ENCODE measurements at places on chromosomes 1 and 21.

DNA sequence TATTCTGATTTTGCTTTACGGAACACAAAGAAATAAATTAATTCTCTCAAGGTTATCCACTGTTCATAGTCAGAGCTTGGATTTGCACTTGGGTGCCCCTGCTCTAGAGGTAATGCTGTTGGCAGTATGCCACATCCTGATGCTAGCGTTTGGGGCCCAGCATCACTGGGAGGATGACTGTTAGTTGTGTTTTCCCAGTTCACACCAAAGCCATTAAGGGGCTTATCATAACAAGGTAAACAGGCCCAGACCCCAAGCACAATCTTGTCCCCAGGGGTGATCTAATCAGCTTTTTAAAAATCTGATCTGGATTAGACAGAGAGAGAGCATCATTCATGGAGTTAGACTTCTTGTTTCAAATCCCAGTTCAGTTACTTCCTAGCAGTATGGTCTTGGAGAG, 60.2 kb upstream of the PBX1 start:
- no peak for DNase-seq

DNA sequence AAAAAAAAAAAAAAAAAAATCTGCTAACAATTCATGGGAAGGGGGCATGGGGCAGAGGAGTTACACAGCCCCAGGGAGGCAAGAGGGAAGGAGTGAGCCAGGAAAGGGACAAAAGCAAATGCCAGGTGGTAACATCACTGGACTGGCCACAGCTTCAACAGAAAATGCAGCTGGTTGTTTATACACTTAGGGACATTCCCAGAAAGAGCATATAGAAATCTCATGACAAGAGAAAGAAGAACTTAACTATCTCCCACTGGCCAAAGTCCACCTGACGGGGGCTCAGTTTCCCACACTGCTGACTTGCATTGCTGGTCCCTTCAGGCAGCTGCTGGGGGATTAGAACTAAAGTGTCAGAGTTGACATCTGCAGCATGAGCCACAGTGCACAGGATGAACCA, 14.8 kb downstream of the IL12RB2 start:
- no peak for DNase-seq

DNA sequence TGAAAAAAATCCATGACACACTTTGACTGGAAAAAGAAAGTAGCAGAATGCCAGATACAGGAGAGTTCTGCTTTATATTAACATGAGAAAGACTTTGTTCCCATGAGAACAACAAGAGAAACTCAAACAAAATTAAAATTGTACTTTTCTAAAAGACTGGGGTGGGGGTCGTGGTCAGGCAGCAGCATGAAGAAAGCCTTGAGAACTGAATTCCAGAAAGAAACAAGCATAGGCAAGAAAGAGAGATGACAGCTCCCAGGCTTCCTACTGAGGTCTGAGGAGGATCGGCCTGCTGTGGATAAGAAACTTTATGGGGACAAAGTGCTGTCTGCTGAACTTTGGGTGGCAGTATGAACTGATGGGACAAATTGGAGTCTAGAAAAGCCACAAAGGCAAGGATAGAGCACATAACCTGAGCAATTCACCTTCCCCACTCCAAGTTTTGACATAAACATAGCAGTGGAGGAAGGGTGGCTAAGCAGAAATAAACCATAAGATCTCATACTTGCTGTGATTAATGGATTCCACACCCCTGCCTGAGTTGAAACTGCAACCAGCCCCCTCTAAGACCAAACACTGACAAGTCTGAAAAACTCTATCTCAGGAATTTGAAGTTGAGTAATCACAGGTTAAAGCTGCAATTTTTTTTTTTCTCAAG, 43.7 kb downstream of the COL6A1 start:
- DNase-seq: no peak

GRCh38 chr1:59285691-59286090, 11.2 kb upstream of the FGGY start:
- no peak for DNase-seq

GRCh38 chr1:5481889-5482288, 510.3 kb downstream of the NPHP4 start:
- no peak for DNase-seq

DNA sequence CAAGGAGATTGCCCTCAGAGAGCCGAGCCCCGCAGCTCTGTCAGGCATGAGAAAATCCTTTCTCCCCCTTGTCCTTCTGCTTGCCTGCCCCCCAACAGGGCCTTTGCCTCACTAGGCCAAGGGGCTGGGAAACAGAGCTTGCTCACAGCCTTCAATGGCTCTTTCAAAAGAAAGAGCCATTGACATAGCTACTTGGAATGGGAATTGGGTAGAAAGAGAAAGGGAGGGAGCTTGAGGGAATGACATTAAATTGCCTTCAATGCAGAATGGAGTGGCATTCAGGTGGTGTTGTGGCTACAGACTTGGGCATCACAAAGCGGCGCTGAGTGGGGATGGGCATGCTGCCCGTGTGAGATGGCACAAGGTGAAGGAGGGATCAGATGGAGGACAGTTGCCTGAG, 13.2 kb downstream of the SYT11 start:
- DNase-seq: no peak

GRCh38 chr1:60622486-60622885, 459.9 kb upstream of the NFIA start:
- DNase-seq: no peak

GRCh38 chr1:12514590-12514989, 103.4 kb downstream of the DHRS3 start:
- no peak for DNase-seq

- no peak for DNase-seq
Measured at GRCh38 chr1:28602536-28603439, 10.7 kb downstream of the RAB42 start.

DNA sequence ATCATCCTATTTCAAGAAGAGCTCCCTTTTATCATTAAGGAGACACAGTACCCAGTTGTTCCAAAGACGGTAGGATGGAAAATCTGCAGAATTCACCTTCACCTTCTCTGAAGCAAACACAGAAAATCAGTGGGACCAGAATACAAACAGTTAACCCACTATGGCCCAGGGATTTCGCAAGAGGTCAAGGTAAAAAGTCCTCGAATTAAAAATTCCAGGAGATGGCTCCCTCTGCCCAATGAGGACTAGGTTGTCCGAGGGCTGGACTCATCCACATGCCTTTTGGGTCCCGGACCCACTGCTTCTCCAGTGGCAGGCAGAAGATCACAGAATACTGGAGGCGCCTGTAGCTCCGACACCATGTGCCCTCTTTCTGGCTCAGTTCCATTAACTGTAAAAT, 42.9 kb downstream of the RCAN1 start:
- no peak for DNase-seq

- no peak for DNase-seq
Measured at GRCh38 chr1:182794676-182795201, 5.2 kb downstream of the NPL start.

- DNase-seq: no peak
Measured at GRCh38 chr1:47785561-47786271, 211.5 kb downstream of the TRABD2B start.

- no peak for DNase-seq
Measured at GRCh38 chr1:59554011-59554663, 257.2 kb downstream of the FGGY start.

DNA sequence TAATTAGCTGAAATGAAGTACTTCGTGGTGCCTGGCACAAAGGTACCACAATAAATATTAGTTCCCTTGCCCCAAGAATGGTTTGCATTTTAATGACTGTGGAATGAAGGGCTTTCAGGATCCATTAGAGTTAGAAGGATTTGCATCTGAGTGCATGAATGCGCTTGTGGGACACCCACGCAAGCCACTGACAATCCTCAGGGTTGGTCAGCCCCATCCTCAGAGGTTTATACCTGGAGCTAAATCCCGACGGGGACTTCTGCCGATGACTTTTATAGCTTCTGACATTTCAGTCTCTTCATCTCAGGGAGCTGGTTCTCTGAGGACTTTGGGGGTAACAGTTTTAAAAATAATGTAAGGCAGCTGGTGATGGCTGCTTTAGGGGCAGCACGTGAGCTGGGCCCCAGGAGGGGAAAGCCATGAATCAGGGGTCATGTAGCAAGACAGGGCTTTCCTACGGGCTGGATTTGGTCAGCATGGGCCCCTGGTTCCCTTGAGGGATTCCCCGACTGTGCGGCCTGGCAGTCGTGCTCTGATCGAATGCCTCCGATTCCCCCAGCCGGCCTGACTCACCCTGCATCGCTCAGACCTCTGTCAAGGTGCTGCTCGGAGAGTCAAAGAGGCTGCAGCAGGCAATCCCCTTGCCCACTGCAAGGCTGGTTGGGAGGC, 20.8 kb upstream of the IL10 start:
- no peak for DNase-seq

DNA sequence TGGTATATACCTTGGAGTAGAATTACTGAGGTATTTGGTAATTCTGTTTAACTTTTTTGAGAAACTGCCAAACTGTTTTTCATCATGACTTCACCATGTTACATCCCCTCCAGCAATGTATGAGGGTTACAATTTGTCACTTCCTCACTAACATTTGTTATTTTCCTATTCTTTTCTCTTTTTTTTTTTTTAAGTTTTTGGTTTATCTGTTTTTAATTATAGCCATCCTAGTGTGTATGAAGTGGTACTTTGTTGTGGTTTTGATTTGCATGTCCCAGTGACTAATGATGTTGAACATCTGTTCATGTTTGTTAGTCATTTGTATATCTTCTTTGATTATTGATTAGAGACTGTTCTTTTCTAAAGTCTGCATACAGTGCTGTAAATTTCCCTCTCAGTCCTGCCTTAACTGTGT, 147.3 kb downstream of the HS2ST1 start:
- DNase-seq: no peak

- DNase-seq: no peak
Measured at GRCh38 chr1:227922501-227923352, 25.0 kb downstream of the WNT9A start.

GRCh38 chr1:150788946-150789345, 19.1 kb downstream of the CTSK start:
- no peak for DNase-seq

- DNase-seq: no peak
Measured at GRCh38 chr1:86507935-86508582, 38.8 kb upstream of the CLCA4 start.

- no peak for DNase-seq
Measured at GRCh38 chr1:66552287-66552686, 18.3 kb downstream of the SGIP1 start.

GRCh38 chr21:18350216-18350615, 53.4 kb downstream of the TMPRSS15 start:
- no peak for DNase-seq

GRCh38 chr1:10614377-10615225, 139.9 kb downstream of the PEX14 start:
- no peak for DNase-seq

- DNase-seq: no peak
Measured at GRCh38 chr1:239765163-239765562, 326.5 kb upstream of the FMN2 start.

- DNase-seq: peak; percentile 52
Measured at GRCh38 chr1:44036409-44037139, 5.3 kb upstream of the SLC6A9 start.

GRCh38 chr1:66217021-66217420, 316.9 kb upstream of the SGIP1 start:
- no peak for DNase-seq

DNA sequence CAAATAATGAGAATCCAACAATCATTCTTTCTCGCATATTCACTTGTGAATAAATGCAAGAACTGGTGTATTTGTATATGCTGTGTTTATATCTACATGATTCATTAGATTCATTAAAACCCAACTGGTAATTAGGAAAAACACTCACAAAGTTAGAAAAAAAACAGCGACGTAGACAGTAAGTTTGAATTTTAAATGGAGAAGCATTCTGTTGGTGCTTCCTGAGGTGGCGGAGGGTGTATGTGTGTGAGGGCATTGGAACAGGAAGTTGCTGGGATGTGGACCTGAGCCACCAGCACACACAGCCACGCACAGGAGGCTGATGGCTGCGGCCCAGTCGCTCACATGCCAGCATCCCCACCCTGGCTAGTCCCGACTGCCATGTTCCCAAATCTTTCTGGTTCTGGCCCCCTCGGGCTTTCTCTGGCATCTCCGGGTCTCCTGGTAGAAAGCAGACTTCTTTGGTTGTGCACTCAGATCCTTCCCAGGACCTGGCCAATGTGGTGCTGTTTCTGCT, 121.6 kb upstream of the IRF2BP2 start:
- DNase-seq: no peak

GRCh38 chr1:206420471-206420870, 49.8 kb upstream of the IKBKE start:
- no peak for DNase-seq

DNA sequence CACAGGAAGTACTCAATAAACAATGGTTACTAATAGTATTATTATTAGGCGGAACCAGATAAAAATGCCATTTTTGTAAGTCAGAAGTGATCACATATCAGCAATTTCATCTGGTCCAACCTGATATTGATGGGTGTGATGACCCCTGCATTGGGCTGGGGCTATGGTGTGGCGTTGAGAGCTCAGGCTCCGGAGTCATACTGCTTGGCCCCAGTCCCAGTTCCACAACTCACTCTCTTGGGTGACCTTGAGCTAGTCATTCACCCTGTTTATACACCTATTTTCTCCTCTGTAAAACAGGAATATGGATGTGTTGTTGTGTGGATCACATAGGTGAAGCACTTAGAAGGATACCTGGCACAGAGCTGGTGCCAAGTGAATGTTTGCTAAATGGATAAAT, 229.4 kb upstream of the POU3F1 start:
- no peak for DNase-seq

DNA sequence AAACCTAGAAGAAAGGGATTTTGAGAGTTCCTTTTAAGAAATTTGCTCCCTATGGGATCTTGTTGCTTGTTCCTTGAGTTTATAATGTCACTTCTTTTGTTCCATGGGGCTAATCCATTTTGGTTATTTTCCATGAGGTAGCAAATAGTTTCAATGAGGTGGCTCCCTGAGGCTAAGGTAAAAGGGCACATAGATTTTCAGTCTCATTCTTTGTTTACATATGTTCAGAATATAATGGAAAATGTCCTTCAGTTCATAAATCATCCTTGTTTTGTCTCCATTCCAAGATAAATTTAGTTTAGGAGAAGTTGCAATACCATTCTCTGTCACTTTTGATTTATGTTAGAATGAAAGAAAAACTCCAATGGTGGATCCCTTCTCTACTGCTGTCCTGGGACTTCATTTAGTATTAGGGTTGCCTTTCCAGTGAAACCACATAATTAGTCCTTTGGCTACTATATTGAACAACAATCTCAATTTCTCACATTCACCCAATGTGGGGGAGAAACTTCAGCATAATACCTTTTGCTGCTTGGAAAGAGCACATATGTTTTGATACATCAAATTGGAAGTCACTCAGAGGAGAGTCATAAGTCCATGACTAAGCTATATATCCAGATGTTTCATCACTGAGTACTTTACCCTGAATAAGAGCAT, 80.9 kb upstream of the ADAMTS5 start:
- no peak for DNase-seq
